ENCODE measurements at places on chromosomes 2 and 18.

- no peak for DNase-seq
Measured at GRCh38 chr2:30514848-30515435, 67.9 kb downstream of the LCLAT1 start.

- no peak for DNase-seq
Measured at GRCh38 chr2:105129722-105130232, 91.9 kb downstream of the MRPS9 start.

DNA sequence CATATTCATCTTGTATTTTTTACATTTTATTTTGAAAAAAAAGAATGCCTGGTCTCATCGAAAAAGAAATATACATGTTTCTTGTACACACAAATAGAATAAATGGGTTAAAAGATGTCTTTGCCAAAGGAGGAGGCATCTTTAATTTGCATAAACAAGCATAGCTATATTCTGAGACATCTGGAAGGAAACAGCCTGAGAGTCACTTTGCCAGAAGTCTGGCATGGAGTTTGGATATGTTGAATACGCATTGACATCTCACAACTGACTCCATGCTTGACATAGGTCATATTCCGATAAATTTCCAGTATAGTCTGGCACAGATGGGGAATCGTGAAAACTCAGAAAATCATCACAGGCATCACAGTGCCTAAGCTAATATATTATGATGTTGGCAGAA is 1317.5 kb upstream of the CELF4 start:
- DNase-seq, result no peak

DNA sequence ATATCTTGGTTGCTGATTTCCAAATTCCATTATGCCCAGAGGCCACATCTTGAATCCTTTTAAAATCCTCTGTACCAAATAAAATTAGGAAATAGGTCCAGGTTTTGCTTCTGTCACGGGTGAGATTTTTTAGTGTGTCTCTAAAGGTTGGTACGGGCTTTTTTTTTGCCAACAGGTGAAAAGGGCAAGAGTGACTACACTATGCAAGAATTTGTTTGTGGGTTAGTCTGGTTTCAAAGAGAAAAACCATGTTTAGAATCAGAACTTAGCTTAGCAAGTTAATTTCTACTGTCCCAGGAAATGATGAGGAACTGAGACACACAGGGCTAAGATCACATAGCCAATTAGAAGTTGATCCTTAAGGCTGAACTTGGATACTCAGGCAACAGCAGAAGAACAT is 41.7 kb downstream of the POLR1A start:
- DNase-seq, result no peak

GRCh38 chr18:46265196-46266156 is 161.3 kb downstream of the HAUS1 start:
- no peak for DNase-seq

GRCh38 chr18:62186499-62186773 is 420 bp downstream of the PIGN start:
- no peak for DNase-seq

DNA sequence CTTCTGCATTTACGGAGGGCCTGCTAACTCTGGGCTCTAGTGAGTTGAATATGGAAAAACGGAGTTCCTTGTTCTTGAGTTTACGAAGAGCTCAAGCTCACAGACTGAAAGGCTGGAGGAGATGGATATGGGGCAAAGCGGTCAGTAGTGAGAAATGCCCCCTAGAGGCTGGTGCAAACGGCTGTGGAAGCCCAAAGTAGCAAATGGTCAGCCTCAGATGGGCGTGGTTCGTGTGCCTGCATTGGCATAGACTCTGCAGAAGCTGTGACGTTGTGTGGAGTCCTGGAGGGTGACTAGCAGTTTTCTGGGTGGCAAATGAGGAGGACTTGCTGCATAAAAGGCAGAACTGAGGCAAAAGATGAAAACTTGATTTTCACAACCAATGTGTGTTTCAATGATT is 93.6 kb upstream of the TWIST2 start:
- DNase-seq, result no peak

DNA sequence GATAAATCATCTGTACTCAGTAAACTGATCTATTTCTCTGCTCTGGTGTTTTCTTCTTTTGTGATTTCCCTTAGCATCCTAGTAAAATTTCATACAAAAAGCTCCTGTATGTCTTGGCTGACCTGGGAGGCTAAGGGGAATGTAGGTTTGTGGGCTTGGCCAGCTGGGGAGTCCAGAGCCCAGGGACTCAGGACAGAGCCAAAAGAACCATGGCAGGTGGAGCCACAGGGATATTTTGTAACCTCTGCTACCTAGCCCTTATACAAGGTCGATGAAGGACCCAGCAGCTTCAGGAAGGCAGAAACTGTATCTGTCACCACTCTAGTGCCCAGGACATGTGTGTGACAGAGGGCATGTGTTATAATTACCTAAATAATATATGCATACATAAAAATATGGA is 22.7 kb upstream of the ZCCHC2 start:
- no peak for DNase-seq

GRCh38 chr18:49784427-49785185 is 28.7 kb downstream of the ACAA2 start:
- no peak for DNase-seq

GRCh38 chr2:72222829-72223564 is 75.3 kb upstream of the CYP26B1 start:
- no peak for DNase-seq

DNA sequence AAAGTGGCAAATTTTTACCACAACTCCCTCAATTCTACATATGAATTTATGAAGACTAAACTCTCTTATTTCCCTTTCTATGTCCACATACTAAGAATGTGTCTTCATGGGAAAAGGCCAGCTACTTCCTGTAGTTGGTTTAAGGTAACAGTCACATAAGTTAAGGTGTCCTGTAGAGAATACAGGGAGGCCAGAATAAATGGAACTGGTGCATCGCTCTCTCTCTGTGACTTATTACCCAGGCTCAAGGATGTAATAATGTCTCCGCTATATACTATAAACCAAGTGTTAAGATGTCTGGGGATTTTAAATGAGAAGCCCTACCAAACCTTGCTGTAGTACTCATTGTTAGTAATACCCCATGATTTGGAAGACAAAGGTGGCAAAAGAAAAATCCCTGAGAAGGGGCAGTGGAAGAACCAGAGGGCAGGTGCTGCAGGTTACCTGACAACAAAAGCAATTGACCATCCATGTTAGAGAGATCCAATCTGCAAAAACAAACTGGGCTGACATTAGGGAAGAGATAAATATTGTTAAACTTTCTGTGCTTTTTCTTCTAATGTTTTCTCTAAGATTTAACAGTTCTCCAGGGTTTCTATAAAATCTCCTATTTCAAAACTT is 372.8 kb downstream of the TMX3 start:
- no peak for DNase-seq

DNA sequence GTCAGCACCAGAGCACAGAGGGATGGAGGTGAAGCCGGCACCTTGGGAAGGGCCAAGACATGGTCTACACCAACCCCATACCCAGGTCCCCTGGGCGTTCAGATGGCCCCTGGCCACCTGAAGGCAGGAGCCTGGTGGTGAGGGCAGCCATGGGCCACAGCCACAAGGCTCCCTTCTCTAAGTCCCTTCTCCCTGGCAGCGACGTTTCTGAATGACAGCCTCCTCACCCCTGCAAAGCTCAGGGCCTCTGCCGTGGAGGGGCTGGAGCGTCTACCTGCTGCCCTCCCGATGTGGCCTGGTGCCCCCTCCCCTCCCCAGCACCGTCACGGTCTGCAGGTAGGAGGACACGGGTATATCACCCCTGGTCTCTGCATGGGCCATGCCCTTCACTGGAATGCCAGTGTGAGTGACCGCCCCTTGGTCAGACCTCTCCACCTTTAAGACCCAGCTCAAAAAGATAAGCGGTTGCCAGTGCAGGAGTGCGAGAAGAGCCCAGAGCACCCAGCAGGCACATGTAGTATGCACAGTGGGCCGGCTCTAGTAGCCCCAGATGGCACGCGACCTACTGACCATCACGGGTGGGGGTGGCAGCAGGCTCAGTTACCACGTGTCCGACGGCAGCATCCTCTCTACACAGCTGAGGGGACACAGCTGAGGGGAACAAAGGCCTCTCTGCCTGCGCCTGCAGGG is 46.6 kb downstream of the HS6ST1 start:
- no peak for DNase-seq

GRCh38 chr2:159131914-159132281 is 154.6 kb downstream of the WDSUB1 start:
- DNase-seq, result no peak

- no peak for DNase-seq
Measured at GRCh38 chr2:165112133-165112573, 91.7 kb downstream of the SCN3A start.

- no peak for DNase-seq
Measured at GRCh38 chr2:191617575-191617974, 60.4 kb upstream of the NABP1 start.

- no peak for DNase-seq
Measured at GRCh38 chr2:216302981-216303676, 69.2 kb downstream of the MARCHF4 start.

GRCh38 chr2:85310330-85310729 is 17.5 kb downstream of the TGOLN2 start:
- no peak for DNase-seq

- DNase-seq, result no peak
Measured at GRCh38 chr2:95526360-95527341, 42.1 kb upstream of the TRIM43B start.

- no peak for DNase-seq
Measured at GRCh38 chr2:241540771-241541561, 17.6 kb upstream of the BOK start.

- DNase-seq, result no peak
Measured at GRCh38 chr2:60285626-60286316, 267.7 kb downstream of the BCL11A start.

- DNase-seq, result no peak
Measured at GRCh38 chr18:43534511-43534910, 257.2 kb upstream of the SYT4 start.

- DNase-seq, result no peak
Measured at GRCh38 chr2:53672881-53673522, 94.6 kb upstream of the CHAC2 start.

DNA sequence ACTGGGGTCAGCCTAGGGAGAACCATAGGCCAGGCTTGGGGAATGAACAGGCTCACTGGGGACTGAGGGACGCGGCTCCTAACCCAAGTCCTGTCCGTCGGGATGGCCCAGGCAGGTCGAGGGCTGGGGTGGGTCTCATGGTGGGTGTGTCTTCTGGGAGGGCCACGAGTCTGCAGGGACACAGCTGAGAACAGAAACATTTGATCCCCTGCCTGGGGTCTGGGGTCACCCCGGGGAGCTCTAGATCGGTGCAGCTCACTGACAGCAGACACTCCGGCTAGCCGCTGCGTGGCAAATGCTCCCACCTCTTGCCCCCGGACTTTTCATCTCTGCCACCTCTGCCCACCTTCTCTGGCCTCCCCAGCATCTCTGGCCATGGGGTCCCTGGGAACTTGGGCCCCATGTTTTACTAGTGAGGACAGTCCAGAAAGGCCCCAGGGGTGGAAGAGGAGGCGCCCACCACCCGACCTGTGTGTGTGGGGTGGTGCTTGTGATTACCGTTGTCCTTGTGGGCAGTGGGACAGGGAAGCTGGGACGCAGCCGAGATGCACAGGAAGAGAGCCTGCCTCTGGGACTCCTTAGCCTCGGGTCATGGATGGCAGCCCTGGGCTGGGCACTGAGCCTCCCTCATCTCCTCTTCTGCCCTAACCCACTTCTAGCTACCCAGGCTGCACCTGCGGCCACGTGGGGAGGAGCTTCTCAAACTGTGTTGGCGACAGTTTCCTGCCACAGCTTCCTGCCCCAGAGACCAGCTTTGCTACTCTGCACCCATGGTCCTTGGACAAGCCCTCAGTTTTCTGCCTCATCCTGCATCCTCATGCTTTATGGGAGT is 4.9 kb downstream of the ZAP70 start:
- DNase-seq, result no peak

DNA sequence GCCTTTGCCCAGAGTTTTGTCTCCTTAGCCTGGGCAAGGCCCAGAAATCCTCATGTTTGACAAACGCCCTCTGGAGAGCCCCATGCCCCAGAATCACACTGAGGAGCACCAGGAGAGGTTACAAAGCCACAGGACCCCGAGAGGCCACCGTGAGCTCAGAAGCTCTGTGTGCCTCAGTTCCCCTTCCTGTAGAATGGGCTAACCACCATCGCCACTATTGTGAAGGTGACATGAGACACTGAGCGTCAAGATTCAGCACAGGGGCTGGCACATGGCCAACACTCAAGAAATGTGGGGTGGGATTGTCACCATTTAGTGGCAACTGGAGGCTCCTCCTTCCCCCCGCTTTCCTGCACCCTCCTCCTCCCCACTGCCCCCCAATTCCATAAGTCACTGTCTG is 1.2 kb upstream of the NMUR1 start:
- DNase-seq, result no peak

- DNase-seq, result no peak
Measured at GRCh38 chr2:194004590-194005206, 1652.3 kb upstream of the SLC39A10 start.

DNA sequence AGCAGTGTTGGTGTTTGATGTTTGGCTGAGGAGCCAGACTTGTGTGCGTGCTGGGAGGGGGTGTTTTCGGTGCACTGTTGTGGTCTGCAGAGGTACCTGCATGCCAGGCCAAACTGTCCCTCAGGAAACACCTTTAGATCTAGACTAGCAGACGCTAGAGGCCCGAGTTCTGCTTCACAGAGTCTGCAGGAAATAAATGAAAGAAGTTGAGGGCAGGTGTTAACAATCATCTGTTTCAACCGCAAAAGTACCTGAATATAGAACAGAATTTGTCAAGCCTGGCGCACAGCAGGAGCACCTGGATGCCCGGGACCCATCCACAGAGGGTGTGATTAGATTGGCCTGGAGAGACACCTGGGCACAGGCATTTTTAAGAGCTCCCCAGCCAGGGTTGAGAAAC is 40.5 kb upstream of the REL start:
- DNase-seq, result no peak

DNA sequence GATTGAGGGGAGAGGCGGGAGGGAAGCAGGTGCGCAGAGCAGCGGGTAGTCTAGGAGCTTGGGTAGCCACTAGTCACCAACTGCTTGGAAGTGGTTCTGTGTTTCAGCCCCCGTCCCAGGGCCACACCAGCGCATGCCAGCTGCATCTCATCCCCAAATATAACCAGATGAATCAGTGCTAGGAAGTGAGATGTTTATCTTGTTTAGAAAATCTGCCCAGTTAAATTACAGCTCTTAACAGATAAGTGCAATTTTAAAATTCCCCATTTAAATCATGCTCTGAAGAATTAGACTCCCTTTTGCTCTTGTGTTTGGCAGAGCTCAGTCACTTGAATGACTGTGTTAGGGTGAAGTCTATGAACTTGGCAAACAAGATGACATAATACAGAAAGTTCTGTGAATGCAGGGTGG is 193.8 kb downstream of the SEPTIN10 start:
- no peak for DNase-seq

DNA sequence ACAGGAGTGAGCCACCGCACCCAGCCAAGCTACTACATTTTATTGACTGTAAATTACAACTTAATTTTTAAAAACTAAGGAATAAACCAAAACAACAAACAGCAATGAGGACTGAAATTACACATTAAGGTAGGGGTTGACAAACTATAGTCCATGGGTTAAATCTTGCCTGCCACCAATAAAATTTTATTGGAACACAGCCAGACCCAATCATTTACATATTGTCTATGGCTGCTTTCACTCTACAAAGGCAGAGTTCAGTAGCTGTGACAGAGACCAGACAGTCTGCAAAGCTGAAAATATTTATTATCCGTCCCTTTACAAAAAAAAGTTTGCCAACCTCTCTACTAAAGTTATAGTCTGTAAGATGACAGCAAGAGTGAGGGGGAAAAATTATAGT is 24.3 kb upstream of the UGP2 start:
- no peak for DNase-seq
